ENCODE measurements at places on chromosomes 1 and 21.

- no peak for DNase-seq
Observed at GRCh38 chr1:26161415-26162219, 2.7 kb downstream of the FAM110D start.

- DNase-seq: no peak
Observed at GRCh38 chr1:6025269-6026094, 20.2 kb upstream of the KCNAB2 start.

- DNase-seq: no peak
Observed at GRCh38 chr1:193540511-193540910, 354.1 kb upstream of the B3GALT2 start.

DNA sequence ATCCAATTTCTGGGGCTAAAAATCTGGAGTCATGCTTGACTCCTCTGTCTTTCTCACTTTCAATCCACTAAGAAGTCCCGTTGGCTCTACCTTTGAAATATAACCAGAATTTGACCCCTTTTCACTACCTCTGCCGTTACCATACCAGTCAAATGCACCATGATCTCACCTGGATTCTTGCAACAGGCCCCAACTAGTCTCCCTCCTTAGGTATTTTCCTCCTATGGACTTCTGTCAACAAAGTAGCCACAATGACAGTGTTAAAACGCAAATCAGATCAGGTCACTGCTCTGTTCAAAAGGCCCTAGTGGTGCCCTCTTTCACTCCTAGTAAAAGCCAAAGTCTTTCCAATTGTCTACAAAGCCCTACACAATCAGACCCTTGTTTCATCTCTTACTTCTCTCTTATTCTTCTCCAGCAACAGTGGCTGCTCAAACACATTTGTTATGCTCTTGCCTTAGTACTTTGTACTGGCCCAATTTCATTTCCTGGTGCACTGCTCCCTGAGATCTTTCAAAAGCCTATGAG, 35.7 kb upstream of the AGL start:
- no peak for DNase-seq

DNA sequence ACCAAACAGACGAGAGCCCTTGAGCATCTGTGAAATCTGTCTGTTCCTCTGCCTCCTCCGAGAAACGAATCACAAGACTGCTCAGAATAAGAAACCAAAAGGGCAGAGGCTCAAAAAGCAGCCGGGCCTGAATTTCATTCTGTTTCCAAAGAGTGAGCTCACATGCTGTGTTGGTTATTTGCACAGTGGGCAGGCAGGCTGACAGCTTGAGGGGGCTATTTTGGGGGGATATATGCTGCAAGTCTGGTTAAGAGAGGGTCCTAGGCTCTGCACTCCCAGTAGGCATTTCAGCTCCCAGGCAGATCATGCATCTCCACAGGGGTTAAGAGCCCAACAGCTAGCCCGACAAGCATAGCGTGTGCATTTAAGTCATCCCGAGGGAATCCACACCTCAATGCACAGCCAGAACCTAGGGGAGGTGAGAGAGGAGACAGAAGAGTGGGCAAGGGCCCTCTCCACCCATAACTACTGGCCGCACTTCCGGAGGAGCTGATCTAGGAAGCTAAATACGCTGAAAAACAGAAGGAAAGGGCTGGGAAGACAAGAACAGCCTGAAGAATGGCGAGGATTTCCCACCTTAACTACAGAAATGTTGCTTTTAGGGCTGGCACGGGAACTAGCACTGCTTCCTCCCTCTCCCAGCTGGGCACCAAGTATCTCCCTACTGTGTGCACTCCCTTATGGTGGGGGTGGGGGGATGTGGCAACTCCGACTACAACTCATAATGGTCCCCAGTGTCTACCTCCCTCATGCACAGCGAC, 3.7 kb downstream of the PGBD5 start:
- peak; percentile 56 for DNase-seq

Measured in NCI-H446 (cell line).